Brain pericyte (primary cell): ENCODE measurements at places on chromosomes 16 and 17.
A peak's percentile ranks its signal among the peaks of the same experiment; 100 is the strongest.

DNA sequence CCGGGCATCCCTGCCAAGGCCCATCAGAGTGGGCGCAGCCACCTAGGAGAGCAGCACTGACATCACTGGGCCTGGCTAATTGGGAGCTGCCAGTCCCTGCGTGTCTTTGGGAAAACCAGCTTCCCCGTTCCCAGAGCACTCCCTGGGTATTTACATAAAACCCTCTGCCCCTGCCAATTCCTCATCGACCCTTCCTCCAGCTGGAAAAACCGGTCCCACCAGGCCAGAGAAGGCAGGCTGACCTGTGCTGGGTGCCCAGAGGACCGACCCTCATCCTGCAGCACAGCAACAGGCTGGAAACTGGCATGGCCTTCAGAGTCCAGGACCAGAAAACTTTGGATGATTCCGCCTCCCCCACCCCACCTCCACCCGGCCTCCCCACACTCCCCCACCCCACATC is 8.2 kb upstream of the FOXN1 start:
- no peak for DNase-seq

DNA sequence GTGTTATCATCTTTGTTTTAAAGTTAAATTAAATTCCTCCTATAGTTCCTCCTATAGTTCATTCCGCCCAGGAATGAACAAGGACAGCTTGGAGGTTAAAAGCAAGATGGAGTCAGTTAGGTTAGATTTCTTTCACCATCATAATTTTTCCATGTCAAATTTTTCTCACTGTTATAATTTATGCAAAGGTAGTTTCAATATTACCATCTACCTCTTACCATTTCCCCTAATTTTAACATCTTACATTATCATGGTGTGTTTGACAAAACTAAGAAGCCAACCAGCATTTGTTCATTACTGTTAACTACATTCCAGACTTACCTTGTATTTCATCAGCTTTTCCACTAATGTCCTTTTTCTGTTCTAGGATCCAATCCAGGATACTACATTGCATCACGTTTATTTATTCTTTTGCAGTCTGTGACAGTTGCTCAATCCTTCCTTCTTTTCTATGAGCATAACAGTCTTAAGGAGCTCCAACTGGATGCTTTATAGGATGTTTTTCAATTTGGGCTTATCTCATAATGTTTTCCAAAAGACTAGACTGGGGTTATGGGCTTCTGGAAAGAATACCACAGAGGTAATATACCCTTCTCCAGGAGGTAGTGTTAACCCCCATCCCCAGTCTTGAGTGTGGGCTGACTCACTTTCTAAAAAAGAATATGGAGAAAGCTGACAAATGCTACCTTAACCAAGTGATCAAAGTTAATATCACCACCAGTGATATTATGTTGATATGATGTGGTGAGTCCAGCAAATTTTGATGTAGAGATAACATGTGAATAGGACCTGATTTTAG is 158.5 kb downstream of the PPM1E start:
- DNase-seq, result no peak

DNA sequence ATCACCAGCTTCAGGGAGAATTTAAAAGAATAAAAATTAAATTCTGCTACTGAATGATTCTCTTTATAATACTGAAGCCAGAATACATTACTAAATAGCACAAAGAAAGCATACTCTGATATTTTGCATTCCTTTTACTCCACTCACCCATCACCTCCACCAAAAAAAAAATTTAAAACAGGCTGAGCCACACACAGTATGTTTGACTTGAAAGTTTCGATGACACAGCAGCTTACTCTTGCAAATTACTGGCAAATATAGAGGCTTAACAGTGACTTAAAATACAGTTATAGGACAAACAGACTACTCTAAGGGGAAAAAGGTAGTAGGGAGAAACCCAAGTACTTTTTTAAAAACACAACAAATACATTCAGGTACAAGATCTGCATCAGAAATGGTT is 39.2 kb downstream of the GPATCH8 start:
- DNase-seq, result no peak

GRCh38 chr16:66155933-66156332 is 210.6 kb upstream of the CDH5 start:
- DNase-seq, result no peak

DNA sequence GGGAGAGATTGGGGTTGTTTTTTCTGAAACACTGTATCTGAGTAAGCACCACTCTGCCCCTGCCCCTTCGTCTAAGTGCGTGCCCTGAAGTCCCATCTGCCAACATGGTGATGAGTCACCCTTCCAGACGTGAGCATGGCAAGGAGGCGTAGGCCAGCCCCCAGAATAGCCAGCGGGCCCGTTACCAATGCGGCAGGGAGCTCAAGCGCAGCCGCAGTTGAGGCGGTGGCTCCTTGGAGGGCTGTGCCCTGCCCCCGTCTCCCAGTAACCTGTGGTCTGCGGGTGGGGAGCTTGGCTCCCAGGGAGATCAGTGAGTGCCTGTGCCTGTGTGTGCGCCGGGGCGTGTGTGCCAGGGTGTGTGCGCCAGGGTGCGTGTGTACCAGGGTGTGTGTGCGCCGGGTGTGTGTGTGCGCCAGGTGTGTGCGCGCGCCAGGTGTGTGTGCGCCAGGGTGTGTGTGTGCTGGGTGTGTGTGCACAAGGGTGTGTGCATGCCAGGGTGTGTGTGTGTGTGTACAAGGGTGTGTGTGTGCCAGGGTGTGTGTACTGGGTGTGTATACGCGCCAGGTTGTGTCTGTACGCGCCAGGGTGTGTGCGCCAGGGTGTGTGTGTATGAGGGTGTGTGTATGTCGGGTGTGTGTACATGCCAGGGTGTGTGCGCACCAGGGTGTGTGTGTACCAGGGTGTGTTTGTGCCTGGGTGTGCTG is 98.6 kb upstream of the CHMP6 start:
- peak; percentile 78 for DNase-seq

DNA sequence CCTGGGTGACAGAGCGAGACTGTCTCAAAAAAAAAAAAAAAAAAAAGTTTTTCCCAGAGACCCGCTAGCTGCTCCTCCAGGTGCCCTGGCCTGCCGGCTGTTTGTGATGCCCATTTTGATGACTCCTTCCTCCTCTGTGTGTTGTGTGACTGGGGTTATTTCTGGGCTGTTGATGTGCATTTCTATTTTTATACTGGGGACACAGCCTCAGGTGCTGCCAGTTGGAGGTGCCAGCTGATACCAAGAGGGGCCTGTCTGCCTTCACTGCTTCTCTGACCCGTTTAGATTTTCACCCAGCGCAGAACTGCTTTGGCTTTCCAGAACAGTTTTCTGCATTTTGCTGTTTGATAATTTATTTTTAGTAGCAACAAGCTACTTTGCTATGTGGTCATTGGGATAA is 6.7 kb downstream of the PLA2G15 start:
- DNase-seq, result no peak

DNA sequence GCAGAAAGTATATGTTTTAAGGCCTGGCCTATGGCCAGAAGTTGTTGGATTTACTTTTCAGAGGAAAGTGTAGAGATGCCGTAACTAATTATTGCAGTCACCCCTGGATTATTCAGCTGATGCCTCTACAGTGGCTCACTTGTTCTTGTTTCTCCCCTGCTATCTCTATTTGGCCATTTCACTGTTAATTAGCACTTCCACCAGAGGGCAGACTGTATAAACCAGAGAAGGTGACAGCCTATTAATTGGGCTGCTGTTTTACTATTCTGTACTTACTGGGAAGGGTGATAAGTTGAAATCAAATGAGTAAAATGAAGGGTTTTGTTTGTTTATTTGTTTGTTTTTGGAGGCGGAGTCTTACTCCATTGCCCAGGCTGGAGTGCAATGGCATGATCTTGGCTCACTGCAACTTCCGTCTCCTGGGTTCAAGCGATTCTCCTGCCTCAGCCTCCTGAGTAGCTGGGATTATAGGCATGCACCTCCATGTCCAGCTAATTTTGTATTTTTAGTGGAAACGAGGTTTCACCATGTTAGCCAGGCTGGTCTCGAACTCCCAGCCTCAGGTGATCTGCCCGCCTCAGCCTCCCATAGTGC is 66.0 kb downstream of the CDK12 start:
- no peak for DNase-seq

DNA sequence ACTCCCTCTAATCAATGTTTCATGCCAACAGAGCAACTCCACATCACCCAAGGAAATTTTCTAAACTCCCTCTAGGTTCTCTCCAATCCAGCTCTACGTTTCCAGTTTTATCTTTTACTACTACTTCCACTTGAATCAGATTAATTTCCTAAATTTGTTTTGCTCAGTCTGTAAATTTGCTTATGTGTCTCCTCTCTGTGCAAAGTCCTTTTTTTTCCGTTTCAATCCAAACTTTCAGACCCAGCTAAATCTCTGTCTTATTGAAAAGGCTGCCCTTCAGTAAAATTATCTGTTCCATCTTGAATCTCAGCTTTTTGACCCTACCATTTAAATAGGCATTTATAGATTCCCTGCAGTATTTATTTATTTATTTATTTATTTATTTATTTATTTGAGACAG is 61.4 kb upstream of the COX10 start:
- no peak for DNase-seq

DNA sequence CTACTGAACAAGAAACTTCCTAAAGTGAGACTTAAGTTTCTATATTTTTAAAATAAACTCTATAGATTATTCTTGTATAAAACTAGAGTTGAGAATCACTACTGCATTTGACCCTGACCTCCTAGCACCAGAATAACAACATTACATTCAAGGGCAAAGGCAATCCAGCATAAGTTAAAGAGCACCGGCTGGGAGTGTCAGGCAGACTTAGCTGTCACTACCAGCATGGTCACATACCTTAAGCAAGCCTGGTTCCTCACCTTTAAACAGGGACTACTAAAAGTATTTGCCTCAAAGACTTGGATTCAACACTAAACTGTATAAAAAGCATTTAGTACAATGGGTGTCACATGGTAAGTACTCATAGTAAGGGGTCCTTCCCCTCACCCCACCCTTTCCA is 90.4 kb downstream of the SSH2 start:
- DNase-seq, result no peak

- DNase-seq, result no peak
These were observed 9.2 kb downstream of the SGSM2 start for GRCh38 chr17:2346475-2346874.

GRCh38 chr16:22232277-22233036 is 26.4 kb downstream of the EEF2K start:
- DNase-seq, result no peak

- DNase-seq, result no peak
These were observed 41.4 kb downstream of the ACTG1 start for GRCh38 chr17:81470944-81471817.
